ENCODE measurements at places on chromosomes 13 and 19.

DNA sequence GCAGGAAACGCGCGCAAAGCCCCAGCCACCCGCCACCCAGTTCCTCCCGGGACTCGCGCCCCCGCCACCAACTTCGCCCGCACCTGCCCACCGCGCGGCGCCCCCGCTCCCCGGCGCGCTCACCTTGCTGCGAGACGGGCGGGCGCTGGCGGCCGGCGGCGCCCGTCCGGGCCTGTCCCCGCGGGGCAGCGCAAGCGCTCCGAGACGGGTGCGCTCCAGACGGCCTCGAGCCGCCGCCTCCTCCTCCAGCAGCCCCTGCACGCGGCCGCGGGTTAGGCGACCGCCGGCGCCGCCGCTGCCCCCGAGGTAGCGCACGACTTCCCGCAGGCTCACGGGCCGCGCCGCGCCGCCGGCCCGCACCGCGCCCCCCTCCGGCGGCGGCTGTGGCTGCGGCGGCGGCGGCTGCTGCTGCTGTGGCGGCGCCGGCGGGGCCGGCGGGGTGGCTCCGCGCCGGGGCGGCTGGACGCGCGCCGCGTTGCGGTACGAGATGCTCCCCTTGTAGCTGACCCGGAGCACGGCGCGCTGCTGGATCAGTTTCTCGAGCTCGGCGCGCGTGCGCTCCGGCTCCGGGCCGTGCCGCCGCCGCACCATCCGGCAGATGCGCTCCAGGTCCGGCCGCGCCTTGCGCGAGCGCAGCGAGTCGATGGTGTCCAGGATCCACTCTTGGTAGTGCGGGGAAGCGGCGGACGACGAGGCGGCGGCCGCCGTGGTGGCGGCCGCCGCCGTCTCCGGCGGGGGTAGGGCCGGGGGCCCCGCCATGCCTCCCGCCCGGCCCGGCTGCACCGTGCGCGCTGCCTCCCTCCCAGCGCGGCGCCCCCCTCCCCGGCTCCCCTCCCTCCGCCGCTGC is 666 bp downstream of the SAMD1 start:
- DNase-seq: no peak

- DNase-seq: peak; percentile 60
These were observed 17.2 kb downstream of the KCNC3 start for GRCh38 chr19:50311723-50312635.

DNA sequence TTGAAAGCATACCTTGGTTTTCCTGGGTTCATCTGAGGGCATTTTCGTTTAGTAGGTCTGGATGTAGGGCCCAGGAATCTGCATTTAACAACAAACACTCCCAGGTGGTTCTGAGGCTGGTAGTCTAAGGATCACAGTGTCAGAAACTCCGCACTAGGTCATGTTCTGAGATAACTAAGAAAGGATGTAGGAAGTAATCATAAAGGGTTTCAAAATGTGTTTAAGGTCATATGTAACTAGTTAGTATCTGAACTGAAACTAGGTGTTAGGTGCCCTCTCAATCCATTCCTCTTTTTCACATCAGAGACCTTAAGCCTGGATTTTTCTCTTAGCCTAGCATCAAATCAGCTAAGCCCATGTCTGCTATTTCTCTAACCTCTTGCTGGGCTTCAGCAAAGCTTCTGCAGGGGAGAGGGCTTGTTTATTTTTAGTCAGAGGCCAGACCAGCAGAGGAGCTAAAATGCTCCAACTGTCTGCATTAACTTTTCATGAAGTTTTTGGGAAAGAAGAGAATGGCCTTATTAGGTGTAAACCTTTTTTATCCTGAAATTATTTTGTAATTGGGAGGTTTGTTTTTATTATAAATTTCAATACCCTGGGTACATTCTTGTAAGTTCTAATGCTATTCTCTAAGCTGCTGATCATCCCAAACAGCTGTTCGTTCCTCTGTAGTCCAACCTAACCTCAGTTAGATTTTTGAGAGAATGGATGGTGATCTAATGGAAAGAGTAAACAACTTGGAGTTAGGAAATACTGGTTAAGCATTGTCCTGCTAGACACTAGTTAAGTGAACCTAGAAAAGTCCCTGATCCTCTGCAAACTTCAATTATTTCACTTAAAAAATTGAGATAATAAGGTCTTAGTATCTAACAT is 262.8 kb upstream of the RFC3 start:
- DNase-seq: no peak

- DNase-seq: no peak
These were observed 35.6 kb downstream of the RASA3 start for GRCh38 chr13:114096811-114097211.

- DNase-seq: no peak
These were observed 108.5 kb downstream of the RGCC start for GRCh38 chr13:41565846-41566245.

- no peak for DNase-seq
These were observed 6.8 kb downstream of the ZNF526 start for GRCh38 chr19:42226886-42227285.

DNA sequence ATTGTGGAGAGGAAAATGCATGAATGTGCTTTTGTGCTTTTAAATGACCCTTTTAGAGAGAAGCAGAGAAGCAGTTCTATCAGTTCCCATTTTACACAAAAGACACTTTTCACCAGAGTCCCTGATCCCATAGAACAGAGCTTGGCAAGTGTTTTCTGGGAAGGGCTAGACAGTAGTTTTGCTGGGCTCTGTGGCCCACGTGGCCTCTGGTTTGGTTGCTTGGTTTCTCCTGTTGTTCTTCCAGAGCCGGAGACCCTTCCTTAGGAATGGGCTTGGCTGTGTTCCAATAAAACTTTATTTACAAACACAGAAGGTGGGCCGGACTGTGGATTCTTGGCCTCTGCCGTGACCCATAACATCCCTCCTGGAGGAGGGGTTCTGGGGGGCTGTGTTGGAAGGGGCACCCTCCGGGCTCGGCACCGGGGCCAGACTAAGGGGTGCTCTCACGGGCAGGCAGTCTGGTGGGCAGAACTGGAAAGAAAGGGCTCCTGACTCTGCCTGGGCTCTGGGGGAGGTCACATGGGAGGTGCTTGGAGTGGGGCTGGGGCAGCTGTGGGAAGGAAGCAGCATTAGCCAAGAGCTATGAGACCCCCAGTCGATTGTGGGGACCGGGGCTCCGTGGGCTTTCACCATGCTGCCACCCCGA is 3.2 kb downstream of the SPPL2B start:
- no peak for DNase-seq

GRCh38 chr13:78603240-78603957 is at the start of gene POU4F1:
Gene POU4F1 (minus strand): TSS chr13:78603552. CDS start chr13:78603326, 226 bp downstream.
- peak; percentile 75 for DNase-seq

GRCh38 chr13:97892717-97893116 is 60.8 kb upstream of the IPO5 start:
- DNase-seq: no peak

- DNase-seq: no peak
These were observed 13.6 kb upstream of the LATS2 start for GRCh38 chr13:21075011-21075378.

- no peak for DNase-seq
These were observed 729.8 kb downstream of the UQCRFS1 start for GRCh38 chr19:28483197-28483596.

DNA sequence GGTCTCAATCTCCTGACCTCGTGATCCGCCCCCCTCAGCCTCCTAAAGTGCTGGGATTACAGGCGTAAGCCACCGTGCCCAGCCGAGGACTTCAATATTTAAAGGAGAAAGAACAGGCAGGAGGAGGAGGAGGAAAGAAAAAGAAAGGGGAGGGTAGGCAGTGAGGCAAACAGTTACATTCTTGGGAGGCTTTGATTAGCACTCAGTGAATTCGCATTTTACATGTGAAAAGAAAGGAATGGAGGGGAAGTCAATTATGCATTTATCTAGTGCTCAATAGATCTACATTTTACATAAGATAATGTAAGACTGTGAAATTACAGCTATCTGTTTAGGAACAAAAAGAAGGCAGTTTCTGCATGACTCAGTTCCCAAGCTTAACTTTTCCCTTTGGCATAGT is 30.9 kb upstream of the CXCL17 start:
- no peak for DNase-seq

DNA sequence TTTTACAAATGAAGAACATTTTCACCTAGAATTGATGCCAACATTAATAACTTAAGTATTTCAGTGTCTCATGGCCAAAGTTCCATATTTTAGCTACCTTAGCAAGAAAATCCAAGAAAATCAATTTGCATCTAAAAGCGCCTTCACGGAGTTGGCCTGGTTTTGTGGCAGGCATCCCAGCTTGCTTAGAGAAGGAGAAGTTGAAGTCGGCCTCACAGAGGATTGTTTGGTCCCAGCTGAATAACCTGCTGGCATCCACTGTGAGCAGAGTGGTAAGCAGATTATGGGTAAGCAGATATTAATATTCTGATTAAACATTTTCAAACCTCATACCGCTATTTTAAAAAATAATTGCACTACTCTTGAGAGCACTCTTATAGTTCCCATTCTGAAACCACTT is 62.3 kb upstream of the STARD13 start:
- DNase-seq: no peak

GRCh38 chr13:40398065-40398464 is 268.4 kb downstream of the FOXO1 start:
- DNase-seq: no peak

- DNase-seq: peak; percentile 93
These were observed 27.1 kb downstream of the MEGF8 start for GRCh38 chr19:42352301-42353259.

GRCh38 chr19:1113986-1114483 is 10.2 kb downstream of the GPX4 start:
- DNase-seq: no peak

GRCh38 chr13:24648983-24649687 is 31.1 kb upstream of the ATP12A start:
- no peak for DNase-seq

DNA sequence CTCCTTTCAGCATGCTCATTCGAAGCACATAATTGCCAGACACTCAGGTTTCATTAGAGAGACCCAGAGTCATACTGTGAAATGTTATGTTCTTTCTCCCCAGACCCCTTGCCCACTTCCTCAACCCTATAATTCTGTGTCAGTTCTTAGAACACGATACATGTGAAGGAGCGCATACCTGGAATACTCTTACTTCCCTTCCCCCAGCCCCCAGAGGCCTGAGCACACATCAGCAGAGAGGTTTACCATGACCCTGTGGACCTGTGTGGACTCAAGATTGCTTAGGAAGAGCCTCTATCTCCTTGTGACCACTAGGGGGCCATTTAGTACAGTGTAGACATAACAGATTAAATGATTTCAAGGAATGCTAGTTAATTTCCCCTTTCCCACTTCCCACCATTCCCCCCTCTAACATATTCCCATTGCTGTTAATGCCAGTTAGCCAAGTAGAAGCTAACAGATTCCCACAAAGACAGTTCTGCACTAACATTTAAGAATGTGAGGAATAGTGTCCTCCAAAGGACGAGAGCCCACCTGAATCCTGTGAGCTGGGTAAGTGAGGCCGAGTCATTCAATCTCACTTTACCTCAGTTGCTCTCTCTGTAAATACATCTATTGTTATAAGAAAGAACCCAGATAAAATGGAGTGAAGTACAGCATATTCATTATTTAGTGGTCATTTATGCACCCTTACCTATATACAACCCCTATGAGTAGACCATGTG is 154.2 kb upstream of the MAB21L1 start:
- DNase-seq: no peak

- DNase-seq: no peak
These were observed 924.0 kb downstream of the EFNB2 start for GRCh38 chr13:105611424-105611823.

GRCh38 chr19:57813919-57814504 is 701 bp downstream of the ZNF552 start:
- DNase-seq: no peak

DNA sequence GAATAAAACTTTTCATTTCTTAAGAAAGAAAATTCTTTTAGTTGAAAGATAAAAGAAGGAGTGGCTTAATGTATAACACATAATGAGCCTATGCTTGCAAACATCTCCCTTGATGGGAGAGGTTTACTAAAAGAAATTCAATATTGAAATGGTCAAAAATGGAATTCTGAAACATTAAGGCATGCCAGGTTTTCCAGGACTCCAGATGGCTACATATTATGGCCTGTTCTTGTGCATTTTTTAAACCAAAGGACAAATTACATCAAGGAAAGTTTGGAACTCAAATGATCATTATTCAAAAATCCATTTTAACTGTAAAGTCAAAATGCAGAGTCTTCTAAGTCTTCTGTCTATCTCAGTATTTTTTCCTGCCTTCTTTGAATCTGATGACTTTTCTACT is 19.1 kb upstream of the CYSLTR2 start:
- no peak for DNase-seq

DNA sequence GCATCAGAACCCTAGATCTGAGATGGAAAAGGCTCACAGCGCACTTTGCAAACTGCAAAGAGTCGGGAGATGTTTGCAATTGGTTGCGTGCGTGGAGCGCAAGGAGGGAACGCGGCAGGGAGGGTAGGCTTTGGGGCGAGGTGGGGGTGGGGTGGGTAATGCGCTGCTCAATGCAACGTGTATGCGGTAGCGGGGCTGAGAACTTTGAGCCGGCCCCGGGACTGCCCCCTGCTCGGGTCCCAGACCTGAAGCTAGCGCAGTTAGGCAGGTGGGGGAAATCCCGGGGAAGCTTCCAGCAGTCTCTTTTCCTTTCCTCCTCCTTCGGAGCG is 971 bp downstream of the FOSB start:
- no peak for DNase-seq

DNA sequence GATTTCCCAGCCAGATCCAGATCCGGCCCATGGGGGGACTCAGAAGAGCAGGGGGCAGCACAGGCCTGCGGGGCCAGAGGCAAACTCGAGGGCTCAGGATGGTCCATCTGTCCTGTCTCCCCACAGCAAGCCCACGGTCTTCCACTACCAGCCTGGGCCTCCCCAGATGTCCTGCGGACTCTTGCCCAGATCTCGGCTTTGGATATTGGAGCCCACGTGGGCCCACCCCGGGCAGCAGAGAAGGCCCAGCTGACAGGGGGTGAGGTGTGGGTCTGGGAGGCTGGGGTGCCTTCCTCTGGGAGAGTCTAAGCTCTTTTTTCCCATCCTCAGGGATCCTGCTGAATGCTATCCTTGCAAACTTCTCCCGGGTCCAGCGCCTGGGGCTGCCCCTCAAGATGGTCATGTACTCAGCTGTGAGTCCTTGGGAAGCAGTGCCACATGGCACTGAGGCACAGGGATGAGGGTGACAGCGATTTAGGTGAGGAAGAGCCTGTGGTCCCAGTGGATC is 3.4 kb downstream of the ACP4 start:
- no peak for DNase-seq

GRCh38 chr13:39208636-39209035 is 170.4 kb downstream of the NHLRC3 start:
- DNase-seq: no peak

GRCh38 chr13:48578516-48579164 is 45.8 kb upstream of the RCBTB2 start:
- DNase-seq: no peak

DNA sequence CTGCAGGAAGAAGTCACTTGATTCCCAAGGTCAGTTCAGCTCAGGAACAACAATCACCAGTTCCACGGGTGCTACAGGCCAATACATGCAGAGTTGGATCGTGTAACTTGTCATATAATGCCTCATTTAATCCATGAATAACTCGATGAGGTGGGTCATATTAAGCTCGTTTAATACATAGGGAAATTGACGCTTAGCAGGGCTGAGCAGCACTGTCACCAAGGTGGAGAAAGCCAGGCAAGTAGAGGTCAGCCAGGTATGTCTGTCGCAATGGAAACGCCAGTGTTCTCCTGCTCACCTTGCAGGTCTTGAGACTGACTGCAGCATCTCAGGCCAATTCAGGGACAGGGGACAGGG is 52.3 kb downstream of the CCDC70 start:
- no peak for DNase-seq

GRCh38 chr19:50657712-50658440 is 8.6 kb downstream of the C19orf81 start:
- peak; percentile 19 for DNase-seq

Measured in NCI-H1105 (cell line).